ENCODE measurements at places on chromosomes 7 and 10. TPM values are rescaled to one million over a fixed set of nuclear protein-coding genes. Genes with fewer than 3 reads are reported as not detected.

GRCh38 chr7:3747467-3747866, 446.4 kb downstream of the SDK1 start:
- DNase-seq = no peak

GRCh38 chr10:116271593-116272439, 1.2 kb downstream of the GFRA1 start:
- DNase-seq = peak; percentile 71

GRCh38 chr7:2476298-2476697, at the start of gene GRIFIN:
Gene GRIFIN, minus strand, starts transcription at chr7:2476398. Its CDS starts 15 bp downstream, at chr7:2476383.
- DNase-seq = no peak

- no peak for DNase-seq
These were observed 145.0 kb upstream of the TMEM229A start for GRCh38 chr7:124177891-124178290.

- no peak for DNase-seq
These were observed 25.3 kb downstream of the PRSS2 start for GRCh38 chr7:142796001-142796500.

GRCh38 chr7:112476390-112477052, 4.3 kb upstream of the LSMEM1 start:
- no peak for DNase-seq

DNA sequence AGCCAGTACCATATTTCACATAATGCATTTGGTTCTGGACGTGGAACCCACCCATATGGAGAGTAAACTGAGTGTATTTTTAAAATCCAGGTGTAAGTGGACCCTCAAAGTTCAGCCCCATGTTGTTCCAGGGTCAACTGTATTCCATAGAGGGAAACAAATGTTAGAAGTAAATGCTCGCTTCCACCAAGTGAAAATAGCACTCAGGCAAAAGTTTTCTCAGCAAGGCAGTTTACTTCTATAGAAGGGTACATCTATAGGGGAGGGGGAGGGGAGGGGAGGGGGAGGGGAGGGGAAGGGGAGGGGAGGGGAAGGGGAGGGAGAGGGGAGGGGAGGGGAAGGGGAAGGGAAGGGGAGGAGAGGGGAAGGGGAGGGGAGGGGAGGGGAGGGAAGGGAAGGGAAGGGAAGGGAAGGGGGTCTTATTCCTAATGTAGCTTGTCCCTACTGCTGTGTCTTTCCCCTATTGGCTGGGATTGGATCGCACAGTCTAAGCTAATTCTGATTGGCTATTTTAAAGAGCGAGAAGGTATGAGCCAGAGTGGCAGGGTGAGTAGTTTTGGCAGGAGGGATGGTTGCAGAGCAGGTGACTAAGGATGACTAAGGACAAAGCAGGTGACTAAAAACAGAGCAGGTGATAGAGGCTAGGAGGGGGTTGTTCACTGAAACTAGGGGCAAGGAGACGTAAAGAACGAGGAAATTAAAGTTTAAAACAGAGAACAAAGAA, 29.1 kb downstream of the GARIN1A start:
- DNase-seq = no peak

DNA sequence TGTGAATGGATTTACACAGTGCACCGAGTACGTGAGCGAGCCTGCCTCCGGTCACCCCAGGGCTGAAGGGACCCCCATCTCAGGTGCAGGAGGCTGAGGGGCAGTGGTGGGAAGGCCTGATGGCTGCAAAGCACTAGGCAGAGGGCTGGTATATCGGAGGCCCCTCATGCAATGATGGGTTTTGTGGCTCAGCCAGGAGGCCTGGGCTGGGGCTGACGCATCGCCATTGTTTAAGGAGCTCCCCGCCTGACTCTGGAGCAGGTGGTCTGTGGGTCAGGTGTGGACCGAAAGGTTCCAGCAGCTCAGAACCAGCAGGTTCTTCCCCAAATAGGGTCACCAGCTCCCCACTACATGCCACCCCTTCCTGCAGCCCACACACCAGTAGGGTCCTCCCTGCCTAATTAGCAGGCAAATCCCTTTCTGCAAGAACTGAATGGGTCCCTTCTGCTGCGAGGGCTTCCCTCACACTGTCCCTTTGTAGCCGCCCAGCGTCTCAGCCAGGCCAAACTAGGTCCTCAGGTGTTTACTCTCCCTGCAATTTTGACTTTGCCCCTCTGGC, 33.0 kb downstream of the OAT start:
- no peak for DNase-seq

DNA sequence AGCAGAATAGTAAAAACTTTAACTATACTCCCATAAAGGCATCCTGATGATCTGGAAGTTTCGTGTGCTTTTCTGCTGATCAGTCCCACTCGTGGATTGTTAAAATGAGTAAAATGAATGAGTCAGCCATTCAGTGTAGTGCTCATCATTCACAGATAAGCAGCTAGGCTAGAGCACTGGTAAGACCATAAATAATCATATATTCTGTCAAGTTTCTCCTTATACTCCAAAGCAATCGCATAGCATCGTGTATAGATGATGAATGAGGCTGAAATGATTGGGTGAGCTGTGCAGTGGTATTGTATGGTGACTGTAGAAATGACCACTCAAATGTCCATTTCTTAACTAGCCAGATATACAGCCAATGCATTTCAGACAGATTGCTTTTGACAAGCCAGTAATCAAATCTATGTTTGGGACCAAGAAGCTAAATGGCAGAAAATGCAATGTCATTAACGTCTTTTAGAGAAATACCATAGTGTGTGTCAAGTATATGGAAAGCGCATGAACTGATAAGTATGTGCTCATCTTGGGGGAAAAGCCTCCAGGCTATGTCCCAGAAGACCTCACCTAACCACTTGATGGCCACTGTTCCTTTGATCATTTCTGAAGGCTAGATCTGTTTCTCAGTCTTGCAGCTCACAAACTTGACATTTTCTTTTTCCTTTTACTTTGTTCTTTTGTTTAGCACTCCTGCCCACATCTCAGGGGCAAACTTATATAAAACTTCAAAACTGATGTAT, 227.2 kb upstream of the FAM3C start:
- DNase-seq = no peak

- no peak for DNase-seq
These were observed 630.0 kb upstream of the GRM3 start for GRCh38 chr7:86013662-86014061.

DNA sequence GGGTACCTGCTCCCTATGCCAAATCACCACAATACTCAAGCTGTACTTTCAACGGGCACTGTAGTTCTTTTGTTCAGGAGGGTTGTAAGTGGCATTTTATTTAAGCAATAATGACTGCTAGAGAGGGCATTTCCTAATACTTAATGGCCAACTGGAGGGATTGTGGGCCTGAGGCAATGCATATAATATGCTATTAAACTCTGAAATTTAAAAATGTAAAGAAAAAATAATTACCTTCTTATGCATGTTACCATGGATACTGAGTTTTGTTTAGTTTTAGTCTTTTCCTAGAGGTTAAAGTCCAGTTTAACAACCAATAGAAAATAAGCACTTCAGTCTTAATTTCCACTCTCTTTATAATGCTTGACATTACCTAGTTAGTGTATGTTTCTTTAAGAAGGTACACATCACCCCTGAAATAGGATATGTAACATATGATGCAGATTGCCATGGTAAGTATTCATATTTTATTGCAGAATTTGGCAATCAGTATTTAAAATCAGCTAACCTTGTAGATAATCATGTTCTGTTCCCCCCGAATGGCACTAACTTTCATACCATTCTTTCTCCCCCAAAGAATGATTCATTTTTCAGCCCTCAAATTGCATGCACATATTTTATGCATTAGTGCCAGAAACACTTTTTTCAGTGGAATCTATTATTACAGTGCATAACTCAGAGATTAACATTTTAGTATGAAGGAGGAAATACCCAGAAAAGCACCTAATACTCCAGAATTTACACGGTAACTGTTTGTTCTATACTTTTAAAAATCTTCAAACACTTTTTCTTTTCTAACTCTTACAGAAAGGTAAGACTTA, 90.3 kb upstream of the ZNF438 start:
- no peak for DNase-seq

DNA sequence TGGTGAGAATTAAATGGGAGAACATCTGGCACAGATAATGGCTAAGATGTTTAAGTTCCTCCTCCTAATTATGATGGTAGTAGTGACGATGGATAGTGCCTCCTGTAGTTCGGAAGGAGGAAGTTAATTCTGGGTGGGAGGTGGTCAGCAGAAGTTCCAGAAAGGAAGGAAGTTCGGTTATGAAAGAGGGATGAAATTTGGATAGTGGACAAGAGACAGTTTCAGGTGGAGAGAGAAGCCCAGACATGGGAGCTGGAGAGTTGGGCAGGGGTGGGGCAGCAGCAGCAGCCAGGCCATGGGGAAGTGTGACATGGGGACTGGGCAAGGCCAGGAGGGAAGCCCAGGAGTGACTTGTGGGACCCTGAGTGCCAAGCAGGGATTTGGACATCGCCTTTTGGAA, 99.5 kb downstream of the CCNY start:
- no peak for DNase-seq

- DNase-seq = no peak
These were observed 198.7 kb downstream of the CXCL12 start for GRCh38 chr10:44186150-44186549.

- DNase-seq = no peak
These were observed 38.5 kb downstream of the MTURN start for GRCh38 chr7:30173058-30173897.

- no peak for DNase-seq
These were observed 216.5 kb downstream of the VTI1A start for GRCh38 chr10:112663234-112664125.

DNA sequence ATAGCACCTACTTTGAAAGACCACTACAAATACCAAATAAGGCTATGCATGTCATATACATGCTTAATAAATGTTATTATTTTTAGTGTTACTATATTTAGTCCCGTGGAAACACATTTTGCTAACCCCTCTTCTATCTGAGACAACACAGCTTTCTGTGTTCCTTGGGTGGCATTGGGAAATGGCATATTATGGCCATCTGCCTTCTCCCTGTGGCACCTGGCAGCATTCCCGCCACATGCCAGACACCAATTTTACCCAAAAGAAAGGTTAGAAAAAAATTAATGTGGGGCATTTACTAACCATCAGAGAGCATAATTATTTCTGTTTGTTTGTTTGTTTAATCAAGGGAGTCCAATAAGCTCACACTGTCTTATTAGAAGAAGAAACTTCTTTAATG, 168.6 kb upstream of the ETV1 start:
- no peak for DNase-seq

- no peak for DNase-seq
These were observed 174.9 kb downstream of the C7orf25 start for GRCh38 chr7:42736931-42737330.

DNA sequence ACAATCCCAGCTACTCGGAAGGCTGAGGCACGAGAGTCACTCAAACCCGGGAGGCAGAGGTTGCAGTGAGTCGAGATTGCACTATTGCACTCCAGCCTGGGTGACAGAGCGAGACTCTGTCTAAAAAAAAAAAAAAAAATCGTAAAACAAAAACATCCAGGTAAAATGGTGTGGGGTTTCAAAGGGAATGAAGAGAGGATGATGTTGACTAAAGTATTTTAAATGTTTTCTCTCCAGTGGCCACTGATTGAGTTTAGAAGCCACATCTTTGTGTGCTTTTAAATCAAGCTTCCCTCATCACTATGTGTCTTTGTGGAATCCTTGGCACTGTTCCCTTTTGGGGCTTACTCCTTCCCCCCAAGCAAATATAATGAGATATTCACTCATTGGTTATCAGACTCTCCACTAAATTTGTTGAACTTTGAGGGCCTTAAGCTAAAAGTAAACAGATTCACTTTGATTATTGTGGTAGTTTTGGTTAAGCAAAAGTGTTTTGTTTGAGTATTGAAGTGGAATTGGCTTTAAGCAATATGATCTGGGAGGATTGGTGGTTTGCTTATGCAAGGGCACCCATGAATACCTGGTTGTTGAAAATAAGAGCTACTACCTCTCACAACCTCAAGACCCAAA, 162.9 kb downstream of the CDK14 start:
- DNase-seq = no peak

- DNase-seq = no peak
These were observed 5.2 kb downstream of the TMEM184A start for GRCh38 chr7:1550846-1551155.

GRCh38 chr7:37957221-37957970, 37.0 kb downstream of the EPDR1 start:
- no peak for DNase-seq

DNA sequence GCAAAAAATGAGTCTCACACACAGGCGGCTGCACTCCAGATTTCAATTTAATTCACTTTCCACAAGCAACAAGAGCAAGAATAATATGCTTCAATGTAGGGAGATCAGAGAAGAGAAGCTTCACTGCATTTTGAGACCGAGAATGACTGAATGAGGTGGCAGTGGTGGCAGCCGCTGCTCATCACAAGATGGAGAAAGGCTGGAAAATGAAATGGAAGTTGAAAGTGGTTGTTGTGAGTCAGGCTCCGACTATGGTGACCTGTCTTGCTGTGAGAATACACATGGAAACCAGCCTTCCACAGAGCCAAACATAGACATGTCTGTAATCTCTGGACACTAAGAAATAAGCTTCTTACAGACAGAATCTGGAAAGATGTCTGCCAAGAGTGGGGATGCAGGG, 499.6 kb upstream of the LRRN3 start:
- no peak for DNase-seq

DNA sequence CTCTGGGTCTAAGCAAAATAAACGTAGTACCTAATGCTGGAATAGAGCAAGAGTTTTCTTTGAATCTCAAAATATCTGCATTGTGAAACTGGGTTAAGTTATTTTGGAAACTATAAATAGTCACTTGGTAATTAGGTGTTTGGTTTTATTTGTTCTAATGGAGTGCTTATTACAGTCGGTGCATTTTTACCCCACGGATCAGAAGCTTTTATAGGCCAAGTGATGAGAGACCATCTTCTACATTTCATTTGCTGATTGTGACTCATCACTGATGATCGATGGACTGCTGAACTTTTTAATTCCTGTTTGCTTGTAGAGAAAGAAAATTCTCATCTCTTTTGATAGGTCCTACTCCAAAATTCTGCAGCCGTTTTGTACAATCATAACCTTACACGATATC, 28.2 kb downstream of the MGMT start:
- DNase-seq = no peak

DNA sequence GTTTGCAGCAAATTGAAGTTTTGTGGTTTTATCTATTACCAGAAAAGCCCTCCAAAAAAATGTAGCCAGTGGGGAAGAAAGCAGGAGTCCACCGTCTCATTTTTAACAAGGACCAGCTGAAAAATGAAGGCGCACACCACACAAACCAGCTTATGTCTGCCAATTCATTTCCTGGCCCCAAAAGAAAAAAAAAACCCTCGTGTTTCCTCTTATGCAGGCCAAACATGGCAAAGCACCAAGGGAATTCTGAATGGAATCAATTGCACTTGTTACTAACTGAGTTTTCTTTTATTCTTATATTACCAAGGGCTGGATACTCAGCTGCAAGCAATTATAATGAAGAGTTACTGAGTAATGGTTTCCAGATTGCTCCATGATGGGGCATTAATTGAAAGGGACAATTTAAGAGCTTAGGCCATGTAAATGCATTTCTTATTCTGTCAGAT, 428.3 kb upstream of the NPVF start:
- no peak for DNase-seq

GRCh38 chr10:29078919-29079318, 210.0 kb upstream of the LYZL1 start:
- DNase-seq = no peak

HPS1 gene
- 26.0 TPM for total RNA-seq

ALOX5 gene
- total RNA-seq = 4.8 TPM

CPSF4 gene
- 14.4 TPM for total RNA-seq

AKR1C8 gene
- 24.7 TPM for total RNA-seq

UNCX gene
- not detected for total RNA-seq

SORCS1 gene
- 0.10 TPM for total RNA-seq

KCNH2 gene
- 0.28 TPM for total RNA-seq

SPDYE16 gene
- 0.13 TPM for total RNA-seq

CPA2 gene
- 1.9 TPM for total RNA-seq

CDHR3 gene
- total RNA-seq = 7.7 TPM

PLXNA4 gene
- total RNA-seq = 0.38 TPM

MUC12 gene
- 0.05 TPM for total RNA-seq
